ENCODE measurements at places on chromosomes 5 and 9. TPM values are rescaled to one million over a fixed set of nuclear protein-coding genes. Genes with fewer than 3 reads are reported as not detected.

DNA sequence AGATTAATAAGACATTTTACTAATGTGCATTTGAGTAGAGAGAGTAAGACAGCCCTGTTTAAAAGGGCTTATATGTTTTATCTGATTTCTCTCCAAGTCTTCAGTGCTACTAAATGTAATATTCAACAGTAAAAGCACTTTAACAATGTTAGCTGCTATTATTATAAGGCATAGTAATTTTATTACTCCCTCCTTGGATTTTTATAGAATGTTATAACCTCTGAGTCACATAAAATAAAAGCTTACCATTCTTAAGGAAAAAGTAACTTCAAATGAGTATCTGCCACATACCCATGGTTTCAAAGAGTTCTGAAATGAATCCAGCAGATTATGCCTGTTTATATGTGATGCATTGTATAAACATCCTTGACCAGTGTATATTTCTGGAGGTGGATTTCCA, 19.0 kb downstream of the SPDL1 start:
- DNase-seq: no peak

GRCh38 chr5:178385496-178385890, 152.9 kb upstream of the PHYKPL start:
- no peak for DNase-seq

BICD2 gene
- 25.8 TPM for total RNA-seq

DNA sequence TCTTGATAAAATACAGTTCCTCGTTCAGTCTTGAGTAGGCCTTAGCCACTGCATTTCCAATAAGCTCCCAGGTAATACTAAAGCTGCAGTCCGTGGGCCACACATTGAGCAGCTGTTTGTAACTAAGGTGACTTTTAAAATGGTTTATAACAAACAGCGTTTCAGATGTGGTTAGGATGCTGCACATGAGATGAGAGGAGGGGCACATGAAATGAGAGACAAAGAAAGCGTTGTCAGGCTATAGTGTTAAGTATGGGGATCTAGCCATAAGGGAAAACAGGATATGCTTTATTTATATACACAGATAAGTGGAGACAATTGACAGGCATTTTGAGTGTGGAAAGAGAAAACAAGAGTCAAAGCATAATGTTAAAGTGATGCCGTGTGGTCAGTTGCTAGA, 89.9 kb downstream of the PAM start:
- no peak for DNase-seq

- DNase-seq: no peak
Observed at GRCh38 chr5:17079562-17079961, 137.9 kb upstream of the BASP1 start.

GRCh38 chr5:4942831-4943178, 197.3 kb upstream of the ADAMTS16 start:
- DNase-seq: no peak

- no peak for DNase-seq
Observed at GRCh38 chr5:167332309-167332708, 959.1 kb upstream of the WWC1 start.

DNA sequence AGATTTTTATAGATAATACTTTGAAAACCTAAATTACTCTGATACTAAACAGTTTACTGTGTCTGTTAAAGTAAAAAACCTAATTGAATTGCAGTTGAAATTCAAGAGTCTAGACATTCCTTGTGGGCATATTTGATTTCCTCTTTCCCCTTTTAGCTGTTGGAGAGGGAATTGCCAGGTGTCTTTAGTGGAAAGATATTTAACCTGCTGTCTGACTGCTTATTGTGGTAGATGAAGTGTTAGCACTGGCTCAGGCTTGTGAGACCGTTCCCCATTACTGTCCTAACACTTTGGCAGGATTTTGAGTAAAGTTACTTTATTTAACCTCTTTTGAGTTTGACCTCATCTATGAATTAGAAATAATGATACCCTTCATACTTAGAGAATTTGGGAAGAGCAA, 16.4 kb downstream of the MAP3K1 start:
- DNase-seq: no peak

GRCh38 chr9:93057042-93057702, 1.3 kb upstream of the SUSD3 start:
- DNase-seq: no peak

DNA sequence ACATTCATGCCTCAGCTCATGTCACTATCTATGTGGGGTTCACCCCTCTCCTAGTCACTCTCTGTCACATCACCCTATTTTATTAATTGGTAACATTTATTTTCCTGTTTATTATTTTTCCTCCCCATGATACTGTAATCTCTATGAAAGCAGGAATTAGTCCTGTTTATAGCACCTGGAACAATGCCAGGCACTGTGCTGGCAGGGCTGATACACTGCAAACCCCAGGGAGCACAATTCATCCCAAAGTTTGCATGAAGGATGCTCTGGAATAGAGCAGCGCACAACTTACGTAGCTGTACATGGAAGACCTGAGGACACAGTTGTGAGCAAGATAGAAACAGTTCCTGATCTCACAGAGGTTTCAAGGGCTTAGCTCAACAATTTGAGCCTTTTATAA, 103.2 kb downstream of the NSG2 start:
- no peak for DNase-seq

ENC1 gene
- 1.2 TPM for total RNA-seq

STING1 gene
- total RNA-seq: 198 TPM

GRCh38 chr5:94173100-94173499, 431.7 kb upstream of the POU5F2 start:
- no peak for DNase-seq

DNA sequence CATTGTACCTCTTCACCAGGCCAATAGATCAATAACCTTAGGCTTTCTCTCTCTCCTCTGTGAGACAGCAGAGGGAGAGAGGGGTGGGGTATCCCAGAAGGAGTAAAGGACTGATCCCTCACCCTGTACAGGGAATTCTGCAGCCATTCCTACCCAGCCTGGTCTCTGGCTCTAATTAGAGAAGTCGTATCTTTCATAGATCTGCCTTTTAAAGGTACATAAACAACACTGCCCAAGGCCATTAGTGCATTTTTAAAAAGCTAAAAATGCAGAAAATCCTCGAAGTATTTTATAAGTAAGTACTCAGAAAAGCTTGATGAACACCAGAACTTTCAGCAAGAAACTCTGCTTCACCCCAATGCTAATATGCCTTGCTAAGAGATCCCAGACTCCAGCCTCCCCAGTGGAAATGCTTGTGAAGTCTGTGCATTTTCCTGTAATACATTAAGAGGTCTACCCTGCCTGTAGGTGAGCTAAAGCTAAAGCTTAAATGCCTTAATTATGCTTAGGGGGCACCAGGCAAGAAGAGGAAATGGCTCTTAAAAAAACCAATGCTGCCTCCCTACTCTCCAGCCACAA, 200.0 kb upstream of the ANKRD55 start:
- no peak for DNase-seq

- no peak for DNase-seq
Observed at GRCh38 chr9:68548241-68548640, 7.6 kb upstream of the TMEM252 start.

All from activated CD4-positive, alpha-beta T cell treated with anti-CD3 and anti-CD28 coated beads, Interleukin-2, amount 10 ng/mL, durations not matched to agents 24 days and 14 days (primary cell).